GM13976 (cell line): ENCODE measurements at places on chromosomes 1 and 21.

DNA sequence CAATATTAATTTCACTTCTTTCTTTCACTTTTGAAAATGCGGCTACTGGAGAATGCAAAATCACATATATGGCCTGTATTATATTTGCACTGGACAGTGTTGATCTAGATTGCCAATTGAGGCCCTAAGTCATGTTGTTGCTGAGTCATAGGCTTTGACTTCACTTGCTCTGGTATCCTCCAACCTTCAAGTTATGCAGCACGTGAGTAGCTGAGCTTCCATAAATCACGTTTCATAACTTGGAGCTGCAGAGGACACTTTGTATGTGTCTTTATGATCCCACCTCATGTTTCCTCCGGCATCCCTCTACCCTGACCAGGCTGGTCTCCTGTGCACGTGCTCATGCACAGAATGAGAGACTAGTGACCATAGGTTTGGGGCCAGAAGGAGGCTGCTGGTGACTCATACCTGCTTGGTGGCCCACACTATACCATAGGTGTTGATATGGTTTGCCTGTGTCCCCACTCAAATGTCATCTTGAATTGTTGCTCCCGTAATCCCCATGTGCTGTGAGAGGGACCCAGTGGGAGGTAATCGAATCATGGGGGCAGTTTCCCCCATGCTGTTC lies 103.0 kb upstream of the TSPAN2 start:
- no peak for DNase-seq

DNA sequence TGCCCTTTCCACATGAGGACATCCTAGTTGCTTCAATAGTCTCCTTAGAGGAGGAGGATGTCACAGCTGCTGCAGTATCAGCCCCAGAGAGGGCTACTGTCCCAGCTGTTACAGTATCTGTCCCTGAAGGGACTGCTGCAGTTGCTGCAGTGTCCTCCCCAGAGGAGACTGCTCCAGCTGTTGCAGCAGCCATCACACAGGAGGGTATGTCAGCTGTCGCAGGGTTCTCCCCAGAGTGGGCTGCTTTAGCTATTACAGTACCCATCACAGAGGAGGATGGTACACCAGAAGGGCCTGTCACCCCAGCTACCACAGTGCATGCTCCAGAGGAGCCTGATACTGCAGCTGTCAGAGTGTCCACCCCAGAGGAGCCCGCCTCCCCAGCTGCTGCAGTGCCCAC lies 78.5 kb upstream of the BMP8A start:
- no peak for DNase-seq

- no peak for DNase-seq
Measured at GRCh38 chr1:38052750-38053415, 6.3 kb upstream of the POU3F1 start.

DNA sequence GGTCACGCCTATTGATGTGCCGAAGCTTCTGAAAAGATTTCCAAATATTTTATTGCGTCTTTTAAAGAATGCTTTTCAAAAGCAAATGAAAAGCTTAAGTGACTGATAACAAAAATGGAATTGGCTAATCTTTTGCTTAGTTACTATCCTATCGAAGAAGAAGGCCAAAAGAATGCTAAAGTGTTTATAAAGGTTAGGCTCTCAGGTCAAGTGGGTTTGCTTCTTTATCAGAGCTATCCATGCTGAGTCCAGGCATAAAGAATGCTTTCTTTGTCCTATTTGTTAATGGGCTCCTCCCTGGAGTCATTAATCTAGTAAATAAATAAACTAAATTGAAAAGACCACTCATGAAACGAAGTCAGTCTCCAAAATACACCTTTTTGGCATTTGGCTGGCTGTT lies 133.4 kb upstream of the LYPLAL1 start:
- DNase-seq = no peak
